ENCODE measurements at places on chromosomes 1 and 21.

DNA sequence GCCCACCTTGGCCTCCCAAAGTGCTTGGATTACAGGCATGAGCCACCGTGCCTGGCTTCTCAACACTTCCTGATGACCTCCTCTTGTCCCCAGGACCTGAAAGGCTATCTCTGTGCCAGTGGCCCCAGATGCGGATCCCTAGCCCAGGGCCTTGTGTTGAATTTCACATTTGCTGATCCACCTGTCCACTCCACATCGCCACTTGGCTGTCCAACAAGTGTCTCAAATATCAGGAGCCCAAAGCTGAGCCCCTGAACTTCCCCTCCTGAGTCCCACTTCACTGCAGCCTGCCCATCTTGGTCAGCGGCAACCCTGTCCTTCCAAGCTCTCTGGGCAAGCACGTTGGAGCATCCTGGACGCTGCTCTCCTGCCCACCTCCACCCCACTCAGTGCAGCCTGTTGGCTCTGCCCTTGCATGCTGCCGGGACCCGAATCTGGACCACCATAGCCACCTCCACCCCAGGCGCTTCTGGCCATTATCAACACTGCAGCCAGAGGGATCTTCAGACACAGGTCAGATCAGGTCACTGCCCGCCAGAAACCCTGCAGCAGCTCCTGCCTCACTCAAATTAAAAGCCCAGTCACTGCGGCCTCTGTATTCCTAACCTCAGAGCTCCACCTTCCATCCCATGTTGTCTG lies 352.5 kb upstream of the VAMP3 start:
- no peak for DNase-seq

GRCh38 chr1:156926175-156926574 lies 5.7 kb downstream of the LRRC71 start:
- peak; percentile 35 for DNase-seq

DNA sequence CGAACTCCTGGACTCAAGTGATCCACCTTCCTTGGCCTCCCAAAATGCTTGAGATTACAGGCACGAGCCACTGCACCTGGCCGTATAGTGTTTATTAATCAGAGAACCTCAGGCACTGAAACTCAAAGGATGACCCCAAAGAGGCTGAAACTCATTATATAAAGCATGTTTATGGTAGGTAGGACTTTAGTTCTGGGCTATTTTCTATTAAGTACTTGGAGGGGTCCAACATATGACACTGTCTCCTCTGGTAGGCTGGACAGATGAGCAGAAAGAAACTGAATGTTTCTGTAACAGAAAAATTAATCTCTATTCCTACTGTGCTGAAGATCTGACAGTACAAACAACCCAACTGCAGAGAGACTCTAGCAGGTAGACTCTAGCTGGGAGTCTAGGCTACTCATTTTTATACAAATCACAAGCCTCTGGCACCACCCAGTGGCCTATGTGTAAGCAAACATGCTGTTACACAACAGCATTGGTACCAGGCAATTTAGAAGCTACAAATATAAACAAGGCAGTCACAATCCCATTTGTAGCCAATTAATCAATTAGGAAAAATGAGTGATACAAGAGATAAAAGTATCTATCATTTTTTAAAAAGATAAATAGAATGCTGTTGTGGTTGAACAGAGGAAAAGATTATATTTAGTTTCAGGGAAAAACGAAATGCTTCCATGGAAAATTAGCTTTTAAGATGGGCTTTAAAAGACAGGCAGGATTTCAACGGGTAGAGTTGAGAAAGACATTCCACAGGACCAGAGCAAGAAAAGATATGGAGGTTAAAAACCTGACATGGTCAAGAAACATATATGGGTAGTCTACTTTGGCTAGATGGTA lies 10.4 kb downstream of the DCAF8 start:
- DNase-seq: peak; percentile 17

DNA sequence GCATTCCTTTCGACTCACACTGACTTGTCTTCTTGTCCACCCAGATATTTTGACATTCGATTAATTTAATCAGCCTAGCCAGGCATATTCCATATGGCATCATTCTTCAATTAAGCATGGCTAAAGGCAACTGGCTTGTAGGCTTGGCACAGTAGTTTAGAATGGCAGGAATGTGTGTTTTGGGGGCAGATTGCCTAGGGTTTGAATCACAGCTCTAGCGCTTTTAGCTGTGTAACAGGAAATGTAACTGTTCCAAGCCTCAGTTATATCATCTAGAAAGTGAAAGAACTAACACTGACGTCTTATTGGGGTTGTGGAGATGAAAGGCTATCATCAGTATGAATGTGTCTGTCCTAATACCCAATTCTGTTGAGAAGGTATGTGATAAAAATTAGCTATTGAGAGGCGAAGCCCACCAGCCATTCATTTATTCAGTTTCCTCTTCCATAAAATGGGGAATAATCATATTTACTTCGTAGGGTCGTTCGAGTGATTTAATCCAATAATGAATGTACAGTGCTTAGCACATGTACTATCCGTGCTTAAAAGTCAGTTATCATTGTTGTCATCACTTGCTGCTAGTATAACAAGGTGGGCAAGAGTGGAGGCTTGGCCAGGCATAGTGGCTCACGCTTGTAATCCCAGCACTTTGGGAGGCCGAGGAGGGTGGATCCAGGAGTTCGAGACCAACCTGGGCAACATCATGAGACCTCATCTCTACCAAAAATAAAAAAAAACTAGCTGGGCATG lies 41.6 kb upstream of the GRHL3 start:
- no peak for DNase-seq

- DNase-seq: no peak
These were observed 14.7 kb downstream of the UCK2 start for GRCh38 chr1:165842023-165842670.

GRCh38 chr1:45974541-45975269 lies 157.7 kb downstream of the PIK3R3 start:
- no peak for DNase-seq

DNA sequence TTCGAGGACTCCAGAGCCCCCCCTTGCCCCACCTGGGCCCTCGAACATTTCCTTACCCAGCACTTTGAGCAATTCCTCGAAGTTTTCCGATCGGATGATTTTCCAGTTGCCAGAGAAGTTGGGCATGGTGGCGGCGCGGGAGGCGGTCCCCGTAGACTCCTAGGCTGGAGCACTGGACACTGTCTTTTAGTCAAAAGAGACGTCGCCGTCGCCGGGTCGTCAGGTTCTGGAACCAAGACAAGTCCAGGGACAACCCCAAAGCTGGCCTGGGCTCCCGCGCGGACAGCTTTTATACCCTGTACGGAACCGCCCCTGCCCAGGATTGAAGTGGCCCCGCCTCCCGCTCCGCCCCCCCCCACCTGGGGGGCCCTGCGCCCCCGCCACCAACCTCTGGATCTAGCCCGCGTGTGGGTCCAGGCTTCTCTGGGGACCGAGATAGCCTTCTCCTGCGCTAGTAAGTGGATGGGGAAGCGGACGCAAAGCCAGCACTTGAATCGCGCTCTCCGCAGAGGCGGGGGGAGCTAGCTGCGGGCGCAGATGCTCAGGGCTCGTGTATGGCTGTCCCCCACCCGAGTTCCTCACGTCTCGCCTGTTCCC lies at the start of gene CRABP2:
Gene CRABP2 (minus strand): TSS at position 263 of the 597 bp plus-strand sequence. CDS start 137 bp downstream, at position 126.
- no peak for DNase-seq

Data from BJ (cell line).